ENCODE measurements at places on chromosomes 13 and 19.

- H3K4me1 ChIP-seq: peaks cover 6% of the 10 kb centered on the region
- DNase-seq: no peak
- H3K27ac ChIP-seq: no peak overlapping the region
- no peaks in the 10 kb centered on the region for H3K27me3 ChIP-seq
- no peak overlapping the region for H3K4me3 ChIP-seq
Measured at GRCh38 chr13:40657307-40657706, 9.1 kb downstream of the FOXO1 start.

DNA sequence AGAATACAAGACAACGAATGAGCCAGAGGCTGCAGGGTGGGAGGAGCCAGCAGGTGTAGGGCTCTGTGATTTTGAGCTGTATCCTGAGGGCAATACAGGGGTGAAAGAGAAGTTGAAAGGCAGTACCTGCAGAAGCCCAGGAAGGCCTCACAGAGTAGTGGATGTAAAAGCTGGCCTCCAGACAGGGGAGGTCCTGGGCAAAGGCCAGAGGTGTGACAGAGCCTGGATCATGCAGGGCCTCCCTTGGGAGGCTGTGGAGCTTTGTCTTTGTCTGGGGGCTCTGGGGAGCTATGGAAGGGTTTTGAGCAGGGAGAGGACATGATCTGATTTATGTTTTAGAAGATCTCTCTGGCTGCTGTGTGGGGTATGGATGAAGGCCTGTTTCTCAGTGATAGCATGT, 2.7 kb downstream of the MEGF8 start:
- no peak overlapping the region for H3K27ac ChIP-seq
- no peak for DNase-seq
- peaks cover 20% of the 10 kb centered on the region for H3K4me1 ChIP-seq
- peaks cover 11% of the 10 kb centered on the region for H3K27me3 ChIP-seq

DNA sequence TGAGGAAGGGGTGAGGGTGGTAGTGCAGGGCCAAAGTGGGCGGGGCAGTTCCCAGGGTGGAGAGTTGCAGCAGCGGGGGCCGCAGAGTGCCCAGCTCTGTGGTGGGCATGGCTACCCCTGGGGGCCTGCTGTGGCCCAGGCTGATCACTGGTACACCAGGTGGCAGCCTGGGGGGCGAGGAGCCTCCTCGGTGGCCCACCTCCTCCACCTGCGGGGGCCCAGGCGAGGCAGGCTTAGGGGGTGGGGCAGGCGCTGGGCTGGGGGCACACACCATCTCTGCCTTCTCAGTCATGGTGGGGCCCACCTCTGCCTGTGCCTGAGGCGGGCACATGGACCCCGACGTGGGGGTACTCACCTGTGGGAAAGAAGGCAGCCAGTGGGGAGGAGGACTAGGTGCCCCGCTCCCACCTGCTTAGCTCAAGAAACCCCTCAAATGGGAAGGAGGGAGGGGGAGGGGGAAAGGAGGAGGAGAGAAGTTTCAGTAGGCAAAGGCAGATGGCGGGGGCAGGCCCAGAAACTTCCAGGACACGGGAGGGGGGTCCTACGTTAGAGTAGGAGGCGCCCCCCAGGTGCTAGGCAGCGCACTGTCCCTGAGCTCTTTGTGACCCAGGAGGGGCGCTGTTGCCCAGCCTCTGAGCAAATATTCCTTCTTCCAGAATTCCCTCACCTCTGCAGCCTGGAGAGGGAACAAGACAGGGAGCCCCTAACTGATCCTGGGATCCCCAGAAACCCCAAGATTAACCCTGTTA, 1.6 kb downstream of the LYL1 start:
- no peaks in the 10 kb centered on the region for H3K27me3 ChIP-seq
- DNase-seq: no peak
- peaks cover 9% of the 10 kb centered on the region for H3K36me3 ChIP-seq
- no peaks in the 10 kb centered on the region for H3K4me1 ChIP-seq
- no peak overlapping the region for H3K4me3 ChIP-seq

GRCh38 chr13:34750078-34750931, 191.8 kb upstream of the NBEA start:
- no peak overlapping the region for H3K4me3 ChIP-seq
- H3K4me1 ChIP-seq: no peaks in the 10 kb centered on the region
- H3K27ac ChIP-seq: no peak overlapping the region
- DNase-seq: no peak
- H3K27me3 ChIP-seq: no peaks in the 10 kb centered on the region

GRCh38 chr19:33247441-33247819, 21.8 kb upstream of the SLC7A10 start:
- DNase-seq: no peak
- H3K27me3 ChIP-seq: no peaks in the 10 kb centered on the region
- no peak overlapping the region for H3K4me3 ChIP-seq
- no peaks in the 10 kb centered on the region for H3K4me1 ChIP-seq

GRCh38 chr19:11434703-11435056, 241 bp downstream of the ODAD3 start:
- DNase-seq: no peak
- H3K4me1 ChIP-seq: peaks cover 14% of the 10 kb centered on the region
- peaks cover 37% of the 10 kb centered on the region for H3K36me3 ChIP-seq
- H3K4me3 ChIP-seq: peak overlapping the region; percentile 65
- H3K27me3 ChIP-seq: no peaks in the 10 kb centered on the region

- peak overlapping the region; percentile 80 for H3K27ac ChIP-seq
- H3K4me3 ChIP-seq: peak overlapping the region; percentile 33
- H3K36me3 ChIP-seq: no peaks in the 10 kb centered on the region
- DNase-seq: no peak
- peaks cover 10% of the 10 kb centered on the region for H3K4me1 ChIP-seq
Measured at GRCh38 chr13:41018602-41018948, 541 bp downstream of the ELF1 start.

DNA sequence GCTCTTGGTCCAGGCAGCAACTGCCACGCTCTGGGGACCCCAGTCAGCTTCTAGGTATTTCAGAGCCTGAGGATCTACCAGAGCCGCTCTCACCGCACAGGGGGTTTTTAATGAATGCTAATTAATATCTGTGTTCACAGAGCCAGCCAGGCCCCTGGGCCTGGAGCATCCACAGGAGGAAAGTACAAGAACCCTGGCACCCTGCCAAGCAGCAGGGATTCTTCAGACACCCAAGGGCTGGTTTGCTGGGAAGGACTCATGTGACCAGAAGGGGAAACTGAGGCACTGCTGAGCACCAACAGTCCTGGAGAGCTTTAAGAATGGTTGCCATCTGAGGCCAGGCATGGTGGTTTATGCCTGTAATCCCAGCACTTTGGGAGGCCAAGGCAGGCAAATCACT, 38.0 kb upstream of the ADGRE5 start:
- no peak for DNase-seq
- H3K27me3 ChIP-seq: no peaks in the 10 kb centered on the region
- no peak overlapping the region for H3K4me3 ChIP-seq
- H3K27ac ChIP-seq: no peak overlapping the region
- H3K36me3 ChIP-seq: no peaks in the 10 kb centered on the region
- H3K4me1 ChIP-seq: peaks cover 3% of the 10 kb centered on the region

DNA sequence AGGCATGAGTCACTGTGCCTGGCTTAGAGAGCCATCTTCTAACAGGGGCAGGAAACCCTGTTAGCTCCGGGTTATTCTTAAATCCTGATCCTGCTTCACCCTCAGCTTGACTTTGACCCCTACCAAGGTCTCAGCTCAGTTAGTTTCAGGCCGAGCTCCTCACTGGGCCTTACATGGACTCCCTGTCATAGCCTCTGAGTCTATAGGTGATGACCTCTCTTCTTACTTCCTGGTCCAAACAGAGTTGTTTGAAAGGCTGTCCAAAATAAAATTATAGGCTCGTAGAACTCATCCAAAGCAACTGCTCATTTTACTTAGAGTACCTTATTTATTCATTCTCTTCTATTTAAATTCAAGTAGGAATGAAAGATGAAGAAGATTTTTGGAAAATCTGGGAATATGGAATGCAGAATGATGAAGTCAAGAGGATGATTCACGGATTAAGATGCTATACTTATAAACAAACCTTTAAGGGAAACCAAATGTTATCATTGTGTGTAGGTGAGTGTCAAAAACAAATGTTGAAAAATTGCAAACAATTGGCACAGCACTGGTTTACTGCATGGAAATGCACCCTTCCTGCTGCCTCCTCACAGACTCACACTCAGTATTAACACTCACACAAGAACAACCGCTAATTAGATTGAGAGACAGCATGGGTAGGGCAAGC, 174.1 kb downstream of the RGCC start:
- peak overlapping the region; percentile 35 for H3K27ac ChIP-seq
- H3K4me1 ChIP-seq: peaks cover 19% of the 10 kb centered on the region
- H3K27me3 ChIP-seq: no peaks in the 10 kb centered on the region
- no peaks in the 10 kb centered on the region for H3K36me3 ChIP-seq
- no peak overlapping the region for H3K4me3 ChIP-seq

- H3K4me1 ChIP-seq: peaks cover 30% of the 10 kb centered on the region
- peak; percentile 86 for DNase-seq
- 0 out of 2 replicates have a peak overlapping the region, but pooled peaks have one; percentile 2 for H3K4me3 ChIP-seq
- H3K27me3 ChIP-seq: no peaks in the 10 kb centered on the region
Measured at GRCh38 chr19:46192992-46193650, 36.4 kb upstream of the IGFL1 start.

DNA sequence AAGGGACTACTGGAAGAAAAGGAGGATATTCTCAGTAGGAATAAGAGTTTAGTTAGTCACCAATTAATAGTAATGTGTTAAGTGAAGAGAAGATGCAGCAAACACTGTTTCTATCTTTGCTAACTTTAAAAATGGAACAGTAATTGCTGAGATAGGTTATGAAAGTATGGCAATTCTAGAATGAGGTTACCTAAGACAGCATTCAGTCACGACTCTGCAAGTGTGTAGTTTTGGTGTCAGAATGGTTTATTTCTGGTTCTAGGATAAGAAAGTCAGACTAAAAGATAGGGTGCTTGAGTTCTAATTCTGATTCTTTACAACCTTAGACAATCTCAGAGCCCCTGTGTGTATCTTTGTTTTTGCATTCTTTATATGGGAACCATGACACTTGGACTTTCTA, 138.1 kb downstream of the POU4F1 start:
- H3K4me3 ChIP-seq: no peak overlapping the region
- H3K27ac ChIP-seq: no peak overlapping the region
- no peak for DNase-seq
- no peaks in the 10 kb centered on the region for H3K36me3 ChIP-seq
- H3K4me1 ChIP-seq: no peaks in the 10 kb centered on the region

DNA sequence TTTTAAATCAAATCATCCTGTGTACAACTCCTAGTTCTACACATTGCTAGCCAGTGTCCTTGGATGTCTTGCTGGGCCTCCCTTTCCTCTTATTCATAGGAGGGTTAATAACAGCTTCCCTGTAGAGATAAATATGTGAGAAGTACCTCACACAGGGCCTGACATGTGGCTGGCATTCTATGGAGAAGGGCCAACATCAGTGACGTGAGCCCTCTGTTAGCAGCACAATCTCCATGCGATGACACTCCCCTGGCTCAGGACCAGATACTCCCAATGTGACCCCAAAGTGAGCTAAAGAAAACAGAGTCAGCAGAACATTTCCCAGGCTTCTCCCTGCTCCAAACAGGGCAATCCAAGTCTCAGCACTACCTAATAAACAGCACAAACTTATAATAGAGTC, 818.4 kb downstream of the DIAPH3 start:
- no peak for DNase-seq
- 0 out of 2 replicates have a peak, but pooled peaks cover 3% of the 10 kb centered on the region for H3K27me3 ChIP-seq
- H3K4me3 ChIP-seq: no peak overlapping the region
- no peaks in the 10 kb centered on the region for H3K36me3 ChIP-seq

GRCh38 chr13:29103065-29103800, 283.1 kb downstream of the MTUS2 start:
- H3K4me3 ChIP-seq: no peak overlapping the region
- DNase-seq: no peak
- no peaks in the 10 kb centered on the region for H3K4me1 ChIP-seq
- no peaks in the 10 kb centered on the region for H3K36me3 ChIP-seq
- H3K27me3 ChIP-seq: no peaks in the 10 kb centered on the region

DNA sequence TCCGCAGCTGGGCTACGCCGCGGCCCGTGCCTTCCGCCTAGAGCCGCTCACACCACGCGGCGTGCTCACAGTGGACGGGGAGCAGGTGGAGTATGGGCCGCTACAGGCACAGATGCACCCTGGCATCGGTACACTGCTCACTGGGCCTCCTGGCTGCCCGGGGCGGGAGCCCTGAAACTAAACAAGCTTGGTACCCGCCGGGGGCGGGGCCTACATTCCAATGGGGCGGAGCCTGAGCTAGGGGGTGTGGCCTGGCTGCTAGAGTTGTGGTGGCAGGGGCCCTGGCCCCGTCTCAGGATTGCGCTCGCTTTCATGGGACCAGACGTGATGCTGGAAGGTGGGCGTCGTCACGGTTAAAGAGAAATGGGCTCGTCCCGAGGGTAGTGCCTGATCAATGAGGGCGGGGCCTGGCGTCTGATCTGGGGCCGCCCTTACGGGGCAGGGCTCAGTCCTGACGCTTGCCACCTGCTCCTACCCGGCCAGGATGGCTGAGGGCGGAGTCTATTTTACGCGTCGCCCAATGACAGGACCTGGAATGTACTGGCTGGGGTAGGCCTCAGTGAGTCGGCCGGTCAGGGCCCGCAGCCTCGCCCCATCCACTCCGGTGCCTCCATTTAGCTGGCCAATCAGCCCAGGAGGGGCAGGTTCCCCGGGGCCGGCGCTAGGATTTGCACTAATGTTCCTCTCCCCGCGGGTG, 7.4 kb downstream of the DBP start:
- peaks cover 20% of the 10 kb centered on the region for H3K36me3 ChIP-seq
- peaks cover 10% of the 10 kb centered on the region for H3K4me1 ChIP-seq
- no peak overlapping the region for H3K4me3 ChIP-seq
- H3K27ac ChIP-seq: no peak overlapping the region
- no peaks in the 10 kb centered on the region for H3K27me3 ChIP-seq

- H3K4me3 ChIP-seq: no peak overlapping the region
- peaks cover 6% of the 10 kb centered on the region for H3K27me3 ChIP-seq
- no peak overlapping the region for H3K27ac ChIP-seq
- peaks cover 22% of the 10 kb centered on the region for H3K36me3 ChIP-seq
Measured at GRCh38 chr19:7923295-7924191, 2.4 kb downstream of the CTXN1 start.

GRCh38 chr13:96898646-96899254, 95.5 kb downstream of the OXGR1 start:
- no peaks in the 10 kb centered on the region for H3K4me1 ChIP-seq
- H3K36me3 ChIP-seq: no peaks in the 10 kb centered on the region
- DNase-seq: no peak
- H3K27ac ChIP-seq: no peak overlapping the region
- no peak overlapping the region for H3K4me3 ChIP-seq

- no peaks in the 10 kb centered on the region for H3K27me3 ChIP-seq
- H3K36me3 ChIP-seq: peaks cover 27% of the 10 kb centered on the region
- H3K27ac ChIP-seq: peak within 1 kb of the TSS; percentile 73
- peak; percentile 94 for DNase-seq
- peaks cover 28% of the 10 kb centered on the region for H3K4me1 ChIP-seq
Measured at GRCh38 chr19:44643605-44644401, at the start of gene PVR. Gene PVR, plus strand, starts transcription at chr19:44643910. Its CDS starts 187 bp downstream, at chr19:44644097.

All from SJSA1 (cell line).